AG04450 (cell line): ENCODE measurements at places on chromosomes 4 and X. TPM values are rescaled to one million over a fixed set of nuclear protein-coding genes. Genes with fewer than 3 reads are reported as not detected.
A peak's percentile ranks its signal among the peaks of the same experiment; 100 is the strongest.

GRCh38 chr4:86834901-86835300 is 14.3 kb downstream of the SLC10A6 start:
- peak; percentile 74 for DNase-seq

DNA sequence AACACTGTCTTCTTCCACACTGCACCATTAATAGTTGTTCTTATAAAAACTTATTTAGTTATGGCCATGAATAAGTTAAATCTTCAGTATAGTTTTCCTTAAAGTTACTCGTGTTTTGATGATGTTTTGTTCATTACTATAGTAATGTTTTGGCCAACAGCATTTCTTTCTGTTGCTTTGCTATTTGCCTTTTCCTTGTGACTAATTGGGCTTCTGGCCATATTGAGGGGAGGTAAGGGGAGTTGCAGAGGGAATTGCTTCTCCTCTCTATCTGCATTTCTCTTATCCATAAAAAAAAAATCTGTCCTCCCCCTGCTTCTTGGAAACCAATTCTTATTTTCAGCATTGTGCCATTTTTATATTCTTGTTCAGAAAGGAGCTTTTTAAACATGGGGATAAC is 42.7 kb upstream of the ZCCHC12 start:
- DNase-seq: no peak

GRCh38 chr4:77665381-77666069 is 59.9 kb downstream of the CXCL13 start:
- no peak for DNase-seq

GRCh38 chrX:122880952-122881351 is 303.1 kb upstream of the GRIA3 start:
- DNase-seq: no peak

- no peak for DNase-seq
These were observed 13.0 kb downstream of the STATH start for GRCh38 chr4:70008771-70009170.

GRCh38 chrX:120137439-120137838 is 21.0 kb upstream of the RHOXF2 start:
- no peak for DNase-seq

GRCh38 chr4:21097026-21097425 is 396.8 kb downstream of the PACRGL start:
- no peak for DNase-seq

- no peak for DNase-seq
These were observed 47.6 kb downstream of the POLA1 start for GRCh38 chrX:24741330-24741729.

GRCh38 chr4:121370729-121371325 is 10.0 kb downstream of the QRFPR start:
- peak; percentile 1 for DNase-seq

- no peak for DNase-seq
These were observed 3.7 kb downstream of the PRDM5 start for GRCh38 chr4:120918788-120919187.

- DNase-seq: no peak
These were observed 56.3 kb upstream of the DCTD start for GRCh38 chr4:182973511-182973911.

DNA sequence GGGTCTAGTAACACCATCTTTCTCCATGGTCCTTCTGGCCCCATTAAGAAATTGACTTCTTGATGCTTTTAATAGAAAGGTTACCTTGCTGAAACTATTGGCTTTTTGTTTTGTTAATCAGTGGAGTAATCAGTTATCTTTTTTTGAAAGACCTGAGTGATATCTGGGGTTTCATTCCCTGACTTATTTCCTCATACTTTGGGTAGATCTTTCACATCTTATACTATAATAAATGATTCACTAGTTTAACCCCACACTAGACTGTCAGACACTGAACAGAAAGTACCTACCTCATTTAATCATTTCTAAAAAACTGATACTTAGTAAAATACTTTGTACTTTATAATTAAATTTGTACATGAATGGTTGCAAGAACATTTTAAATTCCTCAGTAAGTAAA is 1021.1 kb downstream of the STIM2 start:
- DNase-seq: no peak

DNA sequence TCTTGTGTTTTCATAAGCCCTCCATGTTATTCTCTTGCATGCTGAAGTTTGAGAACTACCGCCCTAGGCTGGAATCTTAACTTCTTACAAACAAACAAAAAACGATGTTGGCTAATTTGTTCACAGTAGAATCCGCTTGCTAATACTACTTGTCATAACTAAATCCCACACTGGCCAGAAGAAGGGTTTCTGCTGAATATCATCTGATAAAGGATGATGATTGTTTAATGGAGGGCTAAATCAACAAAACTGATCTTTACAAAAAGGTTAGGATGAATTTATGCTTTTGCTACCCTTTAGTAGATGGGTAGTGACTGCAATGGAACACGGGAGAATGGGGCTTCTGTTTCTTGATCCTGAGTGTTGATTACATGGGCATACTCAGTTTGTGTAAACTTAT is 42.3 kb downstream of the SPATA4 start:
- no peak for DNase-seq

DNA sequence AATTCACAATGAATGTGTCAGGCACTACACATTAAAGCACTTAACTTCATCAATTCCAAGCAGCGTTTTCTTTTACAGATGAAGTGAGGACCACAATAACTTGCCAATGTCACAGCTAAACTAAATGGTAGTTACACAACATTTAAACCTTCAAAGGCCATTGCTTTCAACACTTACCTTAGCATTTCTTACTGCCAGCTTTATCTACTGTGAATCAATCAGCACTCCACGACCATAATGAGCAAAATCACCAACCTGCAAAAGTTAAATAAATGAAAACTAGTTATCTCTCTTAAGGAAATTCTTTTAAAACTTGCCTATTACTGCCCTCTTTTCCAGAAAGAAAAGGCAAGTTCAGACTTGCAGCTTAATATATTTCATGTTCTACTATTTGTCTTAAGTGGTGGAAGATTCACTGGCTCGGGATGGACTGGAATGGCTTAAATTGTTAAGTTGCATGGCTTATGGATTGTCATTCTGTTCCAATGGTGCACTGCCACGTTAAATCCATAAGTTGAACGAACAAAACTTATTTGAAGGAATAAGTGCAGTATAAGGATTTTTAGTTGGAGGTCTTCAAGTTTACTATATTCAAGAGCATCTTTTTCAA is 8.3 kb downstream of the RBMX start:
- no peak for DNase-seq

- DNase-seq: no peak
These were observed 7.9 kb downstream of the COL25A1 start for GRCh38 chr4:109294468-109295020.

DNA sequence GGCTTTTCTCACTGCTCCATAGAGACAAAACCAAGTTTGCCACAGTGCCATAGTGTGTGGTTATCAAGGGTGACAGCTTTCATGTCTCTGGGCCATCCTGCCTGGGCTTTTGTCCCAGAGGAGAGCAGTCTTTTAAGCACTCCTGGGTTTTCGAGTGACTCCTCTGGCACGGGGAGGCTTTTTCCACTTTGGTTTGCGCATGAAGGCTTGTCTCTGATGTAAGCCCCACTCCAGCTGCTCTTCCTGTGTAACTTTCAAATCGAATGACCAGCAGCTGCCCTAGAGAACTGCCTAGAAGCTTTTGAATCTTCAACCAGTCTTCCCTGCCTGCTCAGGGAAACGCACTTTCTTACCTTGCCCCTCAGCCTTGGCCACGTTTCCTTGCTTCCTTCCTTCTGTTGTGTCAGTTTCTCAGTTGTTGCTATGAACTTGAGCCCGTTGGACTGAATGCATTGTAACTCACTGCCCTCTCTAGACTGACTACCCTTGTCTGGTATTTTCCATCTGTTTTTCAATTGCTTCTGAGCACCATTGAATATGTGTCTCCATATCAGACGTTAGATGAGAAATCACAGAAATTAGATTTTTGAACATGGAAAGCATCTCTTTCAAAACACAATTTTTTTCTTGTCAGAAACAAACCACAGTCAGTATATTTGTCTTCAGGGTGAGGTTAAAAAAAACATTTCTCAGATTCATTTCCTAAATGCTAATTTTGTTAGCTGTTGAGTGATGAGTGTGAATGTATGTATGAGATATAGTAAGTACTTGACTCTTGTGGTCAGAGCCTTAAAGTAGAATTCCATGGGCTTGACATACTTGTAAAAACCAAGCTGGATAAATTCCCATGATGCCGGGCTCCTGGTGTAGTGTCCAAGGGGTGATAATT is 45.3 kb downstream of the SLC9A6 start:
- DNase-seq: no peak

GRCh38 chr4:83109480-83110222 is 4.9 kb downstream of the PLAC8 start:
- no peak for DNase-seq

DNA sequence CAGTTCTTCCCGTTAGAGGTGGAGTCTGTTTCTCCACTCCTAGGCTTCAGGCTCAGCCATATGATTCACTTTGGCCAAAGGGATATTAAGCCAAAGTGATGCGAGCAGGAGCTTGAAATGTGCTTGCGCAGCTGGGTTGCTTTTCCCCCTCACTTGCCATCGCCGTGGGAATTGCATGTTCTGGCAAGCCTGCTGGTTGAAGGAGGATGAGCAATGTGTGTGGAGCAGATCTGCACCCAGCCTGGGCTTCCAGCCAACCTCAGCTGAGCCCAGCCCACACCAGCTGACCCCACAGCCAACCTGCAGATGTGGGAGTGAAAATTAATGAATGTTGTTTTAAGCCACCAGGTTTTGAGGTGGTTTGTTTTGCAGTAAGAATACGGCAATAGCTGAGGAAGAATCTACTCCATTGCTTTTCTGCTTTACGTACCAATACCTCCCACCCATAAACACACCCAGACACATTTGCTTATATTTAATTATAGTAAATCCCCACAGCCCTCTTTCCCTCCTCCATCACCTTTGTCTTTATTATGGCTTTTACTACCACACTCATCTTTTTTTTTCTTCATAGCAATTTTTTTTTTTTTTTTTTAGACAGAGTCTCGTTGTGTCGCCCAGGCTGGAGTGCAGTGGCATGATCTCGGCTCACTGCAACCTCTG is 132.8 kb upstream of the FUNDC1 start:
- DNase-seq: peak; percentile 88

- peak; percentile 55 for DNase-seq
These were observed 123.0 kb downstream of the ZNF827 start for GRCh38 chr4:145815626-145816025.

- DNase-seq: no peak
These were observed 82.8 kb downstream of the PDGFC start for GRCh38 chr4:156888762-156889161.

DNA sequence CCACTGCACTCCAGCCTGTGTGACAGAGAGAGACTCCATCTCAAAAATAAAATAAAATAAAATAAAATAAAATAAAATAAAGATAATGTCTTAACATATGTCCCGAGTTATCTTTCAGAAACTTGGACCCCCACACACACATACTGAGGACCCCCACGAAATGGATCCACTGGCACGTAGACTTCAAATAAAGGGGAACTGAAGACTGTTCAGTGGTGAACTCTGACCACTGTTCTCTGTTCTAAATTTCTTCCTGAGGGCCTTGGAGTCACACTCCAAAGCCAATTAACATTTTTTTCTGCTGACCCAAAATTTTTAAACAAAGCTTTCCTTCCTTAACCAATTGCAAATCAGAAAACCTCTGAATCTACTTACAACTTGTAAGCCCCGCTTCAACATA is 43.5 kb upstream of the PRDX4 start:
- no peak for DNase-seq

- DNase-seq: no peak
These were observed 38.7 kb upstream of the PDK3 start for GRCh38 chrX:24426340-24426913.

DNA sequence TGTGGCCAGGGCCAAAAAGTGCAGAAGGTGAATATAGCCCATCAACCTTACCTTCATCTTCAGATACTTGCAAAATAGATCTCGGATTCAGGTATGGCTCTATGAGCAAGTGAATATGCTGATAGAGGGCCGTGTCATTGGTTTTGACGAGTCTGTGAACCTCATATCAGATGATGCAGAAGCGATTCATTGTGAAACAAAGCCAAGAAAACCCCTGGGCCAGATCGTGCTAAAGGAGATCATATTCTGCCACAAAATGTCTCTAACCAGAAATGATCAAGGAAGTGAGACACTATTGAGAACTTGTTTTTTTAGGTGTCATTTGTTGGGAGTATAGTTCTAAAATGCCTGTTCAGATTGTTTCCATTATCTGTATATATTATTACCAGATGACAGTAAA is 48.3 kb downstream of the PDK3 start:
- no peak for DNase-seq

DNA sequence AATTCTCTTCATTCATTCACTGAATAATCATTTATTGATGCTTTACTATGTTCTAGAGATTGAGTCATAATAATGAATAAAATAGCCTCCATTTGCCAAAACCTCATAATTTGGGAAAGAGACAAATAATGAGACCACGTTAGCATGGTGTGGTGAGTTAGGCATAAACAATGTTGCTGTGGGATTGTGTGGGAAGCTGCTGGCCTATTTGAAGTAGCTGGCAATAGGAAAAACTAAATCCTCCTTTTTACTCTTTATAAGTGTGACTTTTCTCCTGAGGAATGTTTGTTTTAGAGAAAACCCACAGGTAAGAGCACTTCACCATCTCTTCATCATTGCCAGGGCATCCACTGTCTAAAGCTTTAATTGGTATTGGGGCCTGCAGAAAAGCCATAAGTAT is 95.3 kb downstream of the AREG start:
- no peak for DNase-seq

DNA sequence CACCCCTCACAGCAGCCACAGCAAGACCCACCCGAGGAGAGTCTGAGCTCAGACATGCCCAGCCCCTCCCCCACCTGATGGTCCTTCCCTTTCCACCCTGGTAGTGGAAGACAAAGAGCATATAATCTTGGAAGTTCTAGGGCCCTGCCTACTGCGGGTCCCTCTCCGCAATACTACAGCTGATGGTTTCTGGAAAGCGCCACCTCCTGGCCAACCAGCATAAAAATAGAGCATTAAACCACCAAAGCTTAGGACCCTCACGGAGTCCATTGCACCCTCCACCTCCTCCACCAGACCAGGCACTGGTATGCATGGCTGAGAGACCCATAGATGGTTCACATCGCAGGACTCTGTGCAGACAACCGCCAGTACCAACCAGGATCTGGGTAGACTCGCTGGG is 78.2 kb downstream of the SH3BGRL start:
- no peak for DNase-seq

DNA sequence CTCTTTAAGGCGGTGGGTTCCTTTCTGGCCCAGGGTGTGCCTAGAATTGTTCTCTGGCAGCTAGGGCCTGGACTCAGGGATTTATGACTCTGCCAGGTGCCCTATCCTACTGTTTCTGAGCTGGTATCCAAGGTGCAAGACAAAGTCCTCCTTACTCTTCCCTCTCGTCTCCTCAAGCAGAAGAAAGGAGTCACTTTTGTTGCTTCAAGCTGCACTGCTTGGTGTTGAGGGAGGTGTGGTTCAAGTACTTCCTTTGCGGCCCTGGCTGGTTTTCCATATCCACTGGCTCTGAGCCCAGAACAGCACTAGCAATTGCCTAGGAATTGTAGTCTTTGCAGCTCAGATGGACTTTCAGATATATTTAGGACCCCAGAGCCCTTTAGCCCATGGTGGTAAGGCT is 39.3 kb downstream of the RTL3 start:
- no peak for DNase-seq

Gene TBC1D1
- 37.0 and 50.7 TPM in 2 replicates for polyA plus RNA-seq

Gene TMSB15C
- 4.4 and 7.1 TPM in 2 replicates for polyA plus RNA-seq

Gene IGFBP7
- polyA plus RNA-seq: 610 and 655 TPM in 2 replicates

Gene UGT2B7
- polyA plus RNA-seq: 0.04 TPM in 1 of 2 replicates, not detected in the other

Gene CASP6
- 38.9 and 44.8 TPM in 2 replicates for polyA plus RNA-seq

Gene PDE5A
- 411 and 489 TPM in 2 replicates for polyA plus RNA-seq

Gene CDKL5
- polyA plus RNA-seq: 9.6 and 13.3 TPM in 2 replicates

Gene DUX4
- not detected in 2 replicates for polyA plus RNA-seq

Gene UTP3
- polyA plus RNA-seq: 24.3 and 27.1 TPM in 2 replicates

Gene MAGEC2
- not detected in 2 replicates for polyA plus RNA-seq

Gene NHSL2
- 3.0 and 3.1 TPM in 2 replicates for polyA plus RNA-seq

Gene SYNPO2
- polyA plus RNA-seq: 4.8 and 5.1 TPM in 2 replicates

Gene GUCY1A1
- 1.5 and 1.9 TPM in 2 replicates for polyA plus RNA-seq
